ENCODE measurements at places on chromosomes 2 and 18. TPM values are rescaled to one million over a fixed set of nuclear protein-coding genes. Genes with fewer than 3 reads are reported as not detected.

Gene SPP2
- 208 TPM for total RNA-seq

Gene GPR75
- total RNA-seq, result 2.5 TPM

Gene CHST9
- total RNA-seq, result 6.4 TPM

Gene FBXO48
- 0.75 TPM for total RNA-seq

Gene TUBA3E
- total RNA-seq, result not detected

Gene CNGA3
- not detected for total RNA-seq

Gene CRYGD
- total RNA-seq, result not detected

Gene RAB17
- 96.5 TPM for total RNA-seq

Gene IL1R2
- 28.2 TPM for total RNA-seq

Data from liver (tissue), 10 donors.